Diencephalon (tissue), 1 donor: ENCODE measurements at places on chromosomes 13 and 19. TPM values are rescaled to one million over a fixed set of nuclear protein-coding genes. Genes with fewer than 3 reads are reported as not detected.

Gene CAMSAP3
- 15.5 TPM for total RNA-seq

Gene ACER1
- not detected for total RNA-seq

Gene OR7A5
- total RNA-seq, result not detected

Gene URAD
- not detected for total RNA-seq

Gene IGFLR1
- 0.46 TPM for total RNA-seq

Gene TPGS1
- total RNA-seq, result 24.7 TPM

Gene OLFM4
- total RNA-seq, result 0.69 TPM

Gene IGFL2
- total RNA-seq, result 0.92 TPM

Gene RNF113B
- total RNA-seq, result not detected

Gene FBN3
- total RNA-seq, result 22.1 TPM

Gene TMEM143
- 6.0 TPM for total RNA-seq

Gene SMIM44
- total RNA-seq, result not detected

Gene NCLN
- total RNA-seq, result 13.4 TPM

Gene ZNF606
- total RNA-seq, result 45.0 TPM

Gene METTL21C
- total RNA-seq, result 0.69 TPM

Gene PRR20A
- total RNA-seq, result not detected

Gene FAAP24
- 1.4 TPM for total RNA-seq

Gene PTH2
- not detected for total RNA-seq

Gene DPF1
- total RNA-seq, result 43.8 TPM

Gene TPTE2
- 0.46 TPM for total RNA-seq

Gene UBE2L5
- 0.92 TPM for total RNA-seq

Gene CD79A
- not detected for total RNA-seq

Gene SIGLEC12
- not detected for total RNA-seq

Gene FPR1
- 10.6 TPM for total RNA-seq

Gene ANGPTL8
- not detected for total RNA-seq

Gene ZNF540
- 23.8 TPM for total RNA-seq

Gene SPTBN4
- 39.7 TPM for total RNA-seq

Gene PROZ
- total RNA-seq, result not detected

Gene FFAR1
- total RNA-seq, result not detected

Gene TEAD2
- 10.8 TPM for total RNA-seq

Gene HS6ST3
- total RNA-seq, result 50.3 TPM

Gene GRIK5
- total RNA-seq, result 23.8 TPM

Gene VSTM2B
- total RNA-seq, result 9.9 TPM

Gene PTPRS
- 269 TPM for total RNA-seq
